ENCODE measurements at places on chromosomes 11 and 22. TPM values are rescaled to one million over a fixed set of nuclear protein-coding genes. Genes with fewer than 3 reads are reported as not detected.
A peak's percentile ranks its signal among the peaks of the same experiment; 100 is the strongest.

DNA sequence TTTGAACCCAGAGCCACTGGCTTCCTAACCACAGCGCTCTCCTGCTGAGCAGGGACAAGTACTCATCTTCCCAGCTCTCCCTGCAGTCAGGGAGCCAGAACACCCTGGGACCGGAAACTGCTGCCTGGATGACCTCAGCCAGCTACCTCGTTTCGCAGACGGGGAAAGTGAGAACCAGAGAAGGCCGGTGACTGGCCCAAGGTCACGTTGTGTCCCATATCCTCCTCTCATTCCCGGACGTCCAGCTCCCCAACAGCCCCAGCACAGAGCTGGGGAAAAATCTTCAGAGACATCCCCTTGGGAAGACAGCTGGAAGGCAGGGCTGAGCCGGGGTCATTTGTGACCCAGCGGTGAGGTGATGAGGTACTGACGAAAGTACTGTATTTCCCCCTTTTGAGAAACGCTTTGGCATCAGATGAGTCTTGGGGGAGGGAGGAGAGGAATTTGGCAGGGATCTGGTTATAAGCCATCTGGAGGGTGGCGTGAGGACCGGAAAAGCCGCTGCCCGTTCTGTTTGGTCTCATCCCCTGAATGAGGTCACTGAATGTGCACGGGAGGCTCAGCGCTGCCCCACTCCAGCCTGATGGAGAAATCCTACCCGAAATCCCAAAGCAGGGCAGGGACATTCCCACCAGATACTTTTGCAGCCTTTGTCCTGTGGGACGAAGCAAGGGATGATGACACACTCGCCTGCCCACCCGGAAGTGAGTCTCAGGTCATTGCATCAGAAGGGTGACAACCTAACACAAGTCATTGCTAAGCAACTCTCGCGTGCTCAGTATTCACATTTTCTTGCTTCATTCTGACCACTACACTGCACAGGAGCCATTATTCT lies 41.1 kb downstream of the LIF start:
- peak; percentile 88 for DNase-seq

- no peak for DNase-seq
Measured at GRCh38 chr11:122322329-122322728, 206.3 kb upstream of the BLID start.

- DNase-seq: no peak
Measured at GRCh38 chr22:17916226-17916889, 108.0 kb downstream of the MICAL3 start.

GRCh38 chr11:114168691-114169090 lies 109.2 kb downstream of the ZBTB16 start:
- DNase-seq: no peak

GRCh38 chr22:30565341-30565740 lies 9.1 kb downstream of the GAL3ST1 start:
- no peak for DNase-seq

- DNase-seq: no peak
Measured at GRCh38 chr11:121412711-121413415, 39.3 kb upstream of the SORL1 start.

Gene MS4A7
- total RNA-seq: 5.5 TPM

Gene CFAP300
- total RNA-seq: 2.1 TPM

DNA sequence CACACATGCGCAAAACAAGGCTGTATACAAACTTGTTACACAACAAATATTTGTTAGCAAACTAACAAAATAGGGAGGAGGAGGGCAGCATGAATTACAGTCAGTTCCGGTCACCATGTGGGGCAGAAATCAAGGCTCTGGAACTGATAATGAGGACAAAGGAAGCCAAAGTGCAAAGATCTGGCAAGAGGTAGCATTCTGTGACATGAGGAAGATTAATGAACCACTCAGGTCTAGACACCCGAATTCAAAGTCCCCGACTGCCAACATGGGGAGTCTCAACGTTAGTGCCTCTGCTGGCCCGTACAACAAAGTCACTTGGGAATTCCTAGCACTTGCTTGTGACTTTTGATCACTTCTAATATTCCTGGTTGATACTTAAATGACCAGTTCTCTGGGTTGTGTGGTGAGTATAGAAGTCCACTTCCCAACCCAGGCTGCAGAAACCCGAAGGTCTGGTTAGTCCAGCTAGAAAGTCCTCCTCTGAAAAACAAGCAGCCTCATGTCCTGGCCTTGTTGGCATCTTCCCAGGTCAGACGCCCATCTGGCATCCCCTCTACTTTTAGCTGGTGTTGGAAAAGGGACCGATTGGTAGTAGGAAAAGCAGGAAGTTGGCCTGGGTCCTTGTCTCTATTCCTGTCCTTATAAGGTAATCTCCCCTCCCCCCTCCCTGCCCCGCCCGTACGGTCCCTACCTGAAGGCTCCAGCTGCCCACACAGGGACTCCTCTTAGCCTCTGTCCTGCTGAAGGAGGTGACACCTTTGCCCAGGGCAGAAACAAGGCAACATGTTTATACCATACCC lies 1.6 kb downstream of the SUN2 start:
- peak; percentile 88 for DNase-seq

GRCh38 chr11:103923451-103923931 lies 112.9 kb upstream of the DDI1 start:
- no peak for DNase-seq

DNA sequence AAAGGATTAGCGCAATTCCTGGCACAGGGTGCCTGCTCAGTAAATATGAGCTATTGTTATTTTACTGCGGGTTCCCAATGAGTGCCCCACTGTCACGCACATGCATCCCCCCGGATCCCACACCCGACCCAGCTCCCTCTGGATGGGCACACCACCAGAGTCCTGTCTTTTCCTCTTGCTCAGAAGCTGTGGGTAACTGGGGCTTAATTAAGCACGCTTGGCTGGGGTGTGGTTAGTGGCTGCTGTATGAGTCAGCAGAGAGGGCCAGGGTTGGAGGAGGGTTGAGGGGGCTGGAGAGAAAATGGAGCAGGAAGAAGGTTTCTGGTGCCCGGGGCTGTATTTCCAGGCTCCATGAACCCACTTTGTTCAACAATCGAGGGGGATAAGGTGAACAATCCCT lies 30.3 kb upstream of the NECTIN1 start:
- no peak for DNase-seq

Gene TESMIN
- total RNA-seq: 3.5 TPM

GRCh38 chr22:32804531-32805360 lies 3.2 kb downstream of the TIMP3 start:
- DNase-seq: no peak

Gene FGF19
- not detected for total RNA-seq

Gene CD151
- 162 TPM for total RNA-seq

DNA sequence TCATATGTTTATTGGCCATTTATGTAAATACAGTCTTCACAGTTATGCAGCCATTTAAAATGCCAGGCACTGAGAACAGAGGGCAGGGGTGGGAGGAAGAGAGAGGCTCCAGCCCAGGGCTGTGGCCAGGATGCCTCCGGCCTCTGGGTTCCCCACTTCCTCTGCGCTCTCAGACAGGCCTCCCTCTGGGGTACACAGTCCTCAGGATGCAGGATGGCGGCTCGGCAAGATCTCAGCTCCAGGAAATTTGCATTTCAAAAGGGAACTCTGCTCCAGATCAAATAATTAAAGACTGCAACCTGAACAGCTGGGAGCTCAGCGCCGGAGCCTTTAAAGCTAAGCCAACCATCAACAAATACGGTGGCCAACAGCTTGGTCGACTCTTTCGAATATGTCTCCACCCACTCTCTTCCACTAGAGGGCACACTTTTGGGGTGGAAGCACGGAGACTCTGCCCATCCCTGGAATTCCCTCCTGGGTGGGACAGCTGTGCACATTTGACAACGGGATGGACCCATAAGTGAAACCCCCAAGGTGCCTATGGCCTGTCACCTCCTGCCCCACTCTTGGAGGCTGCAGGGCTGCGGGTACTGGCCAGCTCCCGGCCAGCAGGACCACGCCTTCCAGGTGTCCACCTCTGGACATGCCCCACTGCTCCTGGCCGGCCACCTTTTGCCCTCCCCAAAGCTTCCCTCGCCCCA lies 1044.7 kb downstream of the BRD1 start:
- DNase-seq: no peak

DNA sequence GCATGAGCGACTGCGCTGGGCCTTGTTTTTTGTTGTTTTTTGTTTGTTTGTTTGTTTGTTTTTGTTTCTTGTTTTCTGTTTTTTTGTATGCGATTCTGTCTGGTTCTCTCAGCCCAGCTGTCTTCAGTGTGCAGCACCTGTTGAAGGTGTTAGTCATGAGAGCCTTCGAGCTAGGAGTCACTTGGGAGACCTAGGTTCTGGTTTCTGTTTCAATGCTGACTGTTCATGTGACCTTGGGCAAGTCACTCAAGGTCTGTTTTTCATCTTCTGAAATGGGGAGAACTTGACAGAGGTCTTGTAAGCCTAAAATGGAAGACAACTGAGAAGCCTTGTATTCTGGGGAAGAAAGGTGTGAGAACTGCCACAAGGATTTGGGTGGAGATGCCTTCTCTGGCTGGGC lies 1.8 kb downstream of the DCPS start:
- DNase-seq: no peak

Gene FOLR2
- 4.8 TPM for total RNA-seq

- peak; percentile 88 for DNase-seq
Measured at GRCh38 chr11:76339221-76339620, 41.7 kb downstream of the THAP12 start.

GRCh38 chr11:75862437-75862836 lies 47.4 kb downstream of the UVRAG start:
- no peak for DNase-seq

Gene PAMR1
- 15.4 TPM for total RNA-seq

- DNase-seq: no peak
Measured at GRCh38 chr11:73800276-73800806, 12.7 kb downstream of the MRPL48 start.

DNA sequence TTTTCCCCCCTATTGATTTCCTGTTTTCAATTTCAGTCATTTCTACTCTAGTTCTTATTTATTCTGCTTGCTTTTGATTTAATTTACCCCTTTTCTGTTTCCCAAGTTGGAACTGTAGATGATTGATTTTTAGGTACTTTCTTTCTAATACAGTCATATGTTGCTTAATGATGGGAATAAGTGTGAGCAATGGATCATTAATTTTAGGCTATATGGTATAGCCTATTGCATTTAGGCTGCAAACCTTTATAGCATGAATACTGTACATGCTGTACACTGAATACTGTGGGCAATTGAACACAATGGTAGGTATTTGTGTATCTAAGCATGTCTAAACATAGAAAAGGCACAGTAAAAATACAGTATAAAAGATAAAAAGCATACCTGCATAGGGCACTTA lies 44.9 kb downstream of the DDX10 start:
- DNase-seq: no peak

GRCh38 chr11:30281476-30282288 lies 41.2 kb upstream of the ARL14EP start:
- DNase-seq: no peak

- no peak for DNase-seq
Measured at GRCh38 chr11:34475656-34476055, 36.9 kb downstream of the CAT start.

- DNase-seq: no peak
Measured at GRCh38 chr22:20957683-20958431, 9.2 kb upstream of the AIFM3 start.

GRCh38 chr11:103844327-103845215 lies 191.9 kb upstream of the DDI1 start:
- no peak for DNase-seq

DNA sequence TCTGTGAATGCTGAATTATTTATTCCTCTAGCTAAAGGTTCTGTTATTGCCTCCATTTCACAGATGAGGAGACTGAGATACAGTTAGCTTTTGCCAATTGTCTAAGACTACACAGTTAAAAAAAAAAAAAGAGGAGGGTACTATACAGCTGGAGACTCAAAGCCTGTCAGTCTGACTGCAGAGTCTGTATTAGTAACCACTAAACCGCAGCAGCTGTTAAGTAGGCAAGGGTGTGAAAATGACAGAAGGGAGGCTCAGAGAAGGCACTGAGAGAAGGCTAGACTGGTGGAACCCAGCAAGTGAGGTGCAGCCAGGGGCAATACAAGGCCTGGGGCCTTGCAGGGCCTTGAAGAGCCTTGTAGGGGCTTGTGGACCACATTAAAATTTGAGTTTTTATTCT lies 181.2 kb downstream of the CSNK2A3 start:
- DNase-seq: no peak

DNA sequence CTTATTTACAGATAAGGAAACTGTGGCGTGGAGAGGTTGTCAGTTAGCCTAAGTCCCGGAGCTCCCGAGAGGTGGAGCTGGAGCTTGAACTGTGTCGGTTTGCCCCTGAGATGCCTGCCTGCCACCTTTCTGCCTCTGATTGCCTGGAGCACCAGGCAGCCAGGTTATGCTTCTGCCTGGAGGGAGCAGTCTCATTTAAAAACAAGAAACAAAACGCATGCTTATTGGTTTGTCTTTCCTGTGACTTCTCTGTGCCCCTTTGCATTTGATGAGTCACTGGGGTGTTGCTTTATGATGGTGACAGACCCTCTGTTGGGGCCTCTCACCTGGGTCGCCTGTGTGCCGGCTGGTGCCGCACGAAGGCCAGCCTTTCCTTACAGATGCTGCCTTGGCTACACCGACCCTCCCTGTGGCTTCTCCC lies 12.2 kb downstream of the AP2A2 start:
- DNase-seq: no peak

Gene PLAAT2
- total RNA-seq: not detected

Gene NLRP6
- 0.15 TPM for total RNA-seq

Gene CDC42EP1
- total RNA-seq: 80.9 TPM

Gene SCN2B
- total RNA-seq: not detected

Gene GRIK4
- total RNA-seq: 0.24 TPM

- DNase-seq: no peak
Measured at GRCh38 chr22:39851606-39852315, 41.8 kb downstream of the ENTHD1 start.

GRCh38 chr11:72642043-72642883 lies 32.0 kb downstream of the PDE2A start:
- no peak for DNase-seq

- no peak for DNase-seq
Measured at GRCh38 chr11:64842851-64843685, 1.4 kb downstream of the CDC42BPG start.

DNA sequence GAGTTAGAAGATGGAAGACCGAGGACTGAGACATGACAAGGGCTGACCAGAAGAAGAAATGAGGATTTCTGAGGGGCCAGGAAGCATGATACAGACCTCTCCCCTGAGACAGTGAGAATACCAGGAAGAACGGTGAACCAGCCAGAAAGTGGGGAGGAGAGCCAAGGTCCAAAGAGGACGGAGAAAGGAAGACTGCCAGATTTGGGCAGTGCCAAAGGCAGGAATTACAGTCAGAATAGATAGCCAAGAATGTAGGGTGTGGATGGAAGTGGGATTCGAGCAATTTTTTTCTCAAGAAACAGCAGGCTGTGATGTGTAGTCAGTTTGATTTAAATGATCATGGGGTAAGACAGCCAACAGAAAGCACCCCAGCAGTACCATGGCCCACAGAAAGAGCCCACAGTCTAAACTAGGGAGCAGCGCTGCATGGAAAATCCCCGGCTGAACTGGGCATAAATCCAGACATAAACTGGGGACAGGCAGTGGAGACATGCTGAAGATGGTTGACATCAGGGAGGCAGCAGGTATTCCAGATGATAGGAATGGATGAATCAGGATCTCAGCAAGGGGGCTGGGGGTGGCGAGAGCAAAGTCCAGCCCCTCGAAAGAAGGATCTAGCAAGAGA lies 67.3 kb upstream of the BARX2 start:
- no peak for DNase-seq

GRCh38 chr11:118223992-118224391 lies 819 bp downstream of the JAML start:
- DNase-seq: no peak

- DNase-seq: no peak
Measured at GRCh38 chr22:41745968-41746367, 46.7 kb downstream of the MEI1 start.

GRCh38 chr11:117121176-117121575 lies 22.9 kb upstream of the PAFAH1B2 start:
- no peak for DNase-seq
